CD4-positive, alpha-beta T cell treated with Interleukin-6 for 4 hours (primary cell): ENCODE measurements at places on chromosomes 5 and 9.

- no peak for DNase-seq
These were observed 326.8 kb upstream of the SLC30A5 start for GRCh38 chr5:68766952-68767464.

- DNase-seq: no peak
These were observed 348.0 kb upstream of the RFX3 start for GRCh38 chr9:3873818-3874217.

DNA sequence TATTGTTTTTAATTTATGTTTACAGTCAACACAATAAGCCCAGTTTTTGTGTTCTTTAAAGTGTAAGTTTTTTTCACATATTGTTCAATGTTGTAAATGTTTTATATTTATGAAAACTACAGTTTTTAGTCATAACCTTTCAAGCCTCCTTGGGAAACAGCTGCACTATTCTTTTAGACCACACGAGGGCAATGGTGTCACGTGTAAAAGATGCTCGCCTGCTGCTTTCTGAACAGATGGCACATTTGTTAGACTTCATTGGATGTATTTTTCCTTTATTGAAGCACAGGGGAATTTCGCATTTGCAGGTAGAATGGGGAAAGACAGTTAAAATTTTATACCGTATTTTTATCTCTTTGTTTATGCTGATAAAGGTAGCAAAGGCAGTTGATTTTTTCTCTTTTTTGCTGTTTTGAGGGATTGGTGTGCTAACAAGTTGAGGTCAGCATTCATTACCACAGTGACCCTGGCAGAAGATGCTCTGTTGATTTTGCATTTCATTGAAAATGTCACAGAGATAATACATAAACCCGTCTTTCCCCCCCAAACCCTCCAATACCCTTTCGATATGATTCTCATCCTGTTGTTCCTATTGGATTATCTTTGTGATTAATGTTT is 59.0 kb downstream of the MAT2B start:
- peak; percentile 62 for DNase-seq

DNA sequence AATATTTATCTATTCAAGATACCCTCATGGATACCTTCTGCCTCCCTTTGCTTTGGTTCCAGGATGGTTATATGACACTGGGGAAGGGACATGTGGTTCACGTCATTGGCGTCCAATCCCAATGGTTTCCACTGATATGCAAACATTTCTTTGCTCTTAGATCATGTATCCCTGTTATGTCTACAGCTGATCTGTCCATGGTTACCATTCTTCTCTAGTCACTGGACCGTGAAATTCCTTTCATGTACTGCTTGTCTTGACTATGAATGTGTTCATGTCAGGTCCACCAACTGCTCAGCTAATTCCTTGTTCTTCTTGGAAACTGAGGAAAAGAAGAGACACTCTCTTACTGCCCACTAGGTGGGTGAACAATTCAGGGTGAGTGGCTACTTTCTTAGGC is 391.1 kb upstream of the ZNF608 start:
- no peak for DNase-seq

DNA sequence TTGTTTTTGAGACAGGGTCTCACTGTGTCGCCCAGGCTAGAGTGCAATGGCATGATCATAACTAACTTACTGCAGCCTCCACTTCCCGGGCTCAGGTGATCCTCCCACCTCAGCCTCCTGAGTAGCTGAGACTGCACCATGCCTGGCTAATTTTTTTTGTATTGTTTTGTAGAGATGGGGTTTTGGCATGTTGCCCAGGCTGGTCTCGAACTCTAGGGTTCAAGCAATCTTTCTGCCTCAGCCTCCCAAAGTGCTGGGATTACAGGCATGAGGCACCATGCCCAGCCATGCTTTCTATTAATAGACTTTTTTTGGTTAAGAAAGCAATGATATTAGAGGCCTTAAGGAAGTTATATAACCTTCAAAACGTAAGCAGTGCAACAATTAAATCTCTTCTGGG is 23.3 kb downstream of the CLTA start:
- no peak for DNase-seq

GRCh38 chr5:126274076-126274762 is 149.0 kb upstream of the GRAMD2B start:
- DNase-seq: no peak

DNA sequence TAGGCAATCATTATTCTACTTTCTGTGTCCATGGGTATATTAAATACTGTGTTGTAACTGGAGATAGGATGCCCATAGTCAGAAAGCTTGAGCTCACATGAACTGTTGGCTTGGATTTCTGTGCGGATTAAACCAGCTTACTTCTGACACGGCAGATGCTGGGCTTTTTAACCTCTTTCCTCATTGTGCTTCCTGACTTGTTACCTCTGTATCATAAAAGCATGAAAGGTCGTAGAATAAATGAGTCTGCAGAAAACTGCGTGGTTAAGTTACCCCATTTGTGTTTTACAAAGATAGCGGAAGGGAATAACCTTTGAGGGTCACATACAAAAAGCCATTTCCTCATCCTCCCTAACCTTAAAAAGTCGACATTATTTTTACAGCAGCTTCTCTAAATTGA is 199.5 kb upstream of the DMRT1 start:
- DNase-seq: no peak

DNA sequence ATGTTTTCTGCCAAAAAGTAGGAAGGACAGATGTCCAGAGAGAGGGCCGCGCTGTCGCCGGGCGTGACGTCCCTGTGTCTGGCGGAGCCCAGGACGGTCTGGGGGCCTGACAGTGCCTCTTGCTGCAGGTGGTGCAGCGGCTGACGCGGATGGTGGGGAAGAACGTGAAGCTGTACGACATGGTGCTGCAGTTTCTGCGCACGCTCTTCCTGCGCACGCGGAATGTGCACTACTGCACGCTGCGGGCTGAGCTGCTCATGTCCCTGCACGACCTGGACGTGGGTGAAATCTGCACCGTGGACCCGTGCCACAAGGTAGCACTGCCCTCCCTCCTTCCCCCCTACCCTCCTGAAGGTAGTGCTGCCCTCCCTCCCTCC is 7.8 kb downstream of the NELFB start:
- DNase-seq: no peak

DNA sequence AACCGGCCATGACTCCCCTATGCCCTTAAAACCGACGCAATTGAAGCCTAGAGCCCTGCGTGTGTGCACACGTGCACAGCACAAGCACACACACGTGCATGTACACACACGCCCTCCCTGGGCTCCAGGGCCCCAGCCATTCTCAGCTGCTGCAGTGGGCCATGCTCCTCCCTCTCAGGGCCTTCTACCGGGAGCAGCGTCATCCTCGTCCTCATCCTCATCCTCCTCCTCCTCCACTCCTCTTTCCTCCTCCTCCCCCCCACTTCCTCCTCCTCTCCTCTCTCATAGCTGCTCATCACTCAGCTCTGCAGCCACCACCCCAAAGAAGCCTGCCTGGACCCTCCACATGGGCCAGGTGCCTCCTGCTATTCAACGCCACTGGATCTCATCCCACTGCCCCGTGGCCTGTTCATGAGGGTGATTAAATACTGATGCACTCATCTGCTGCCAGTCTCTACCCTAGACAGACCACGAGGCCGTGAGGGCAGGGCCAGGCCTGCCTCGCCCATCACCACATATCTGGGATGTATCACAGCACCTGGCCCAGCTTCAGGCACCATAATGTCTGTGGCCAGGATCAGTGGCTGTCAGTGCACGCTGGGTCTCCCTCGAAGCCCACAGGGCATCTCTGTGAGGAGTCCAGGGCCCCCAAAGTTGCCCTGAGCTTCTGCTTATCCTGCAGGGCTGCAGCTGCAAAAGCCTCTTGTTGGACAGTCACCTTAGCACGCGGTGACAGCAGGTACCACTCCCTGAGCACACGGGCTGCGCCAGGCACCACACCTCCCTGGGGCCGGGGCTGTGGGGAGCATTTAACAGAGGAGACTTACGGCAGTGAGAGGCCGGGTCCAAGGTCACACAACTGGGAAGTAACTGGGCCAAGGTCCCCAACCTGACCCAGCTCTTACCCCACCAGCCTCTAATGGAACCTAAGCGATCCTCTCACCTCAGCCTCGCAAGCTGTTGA is 9.8 kb downstream of the FAM78A start:
- peak; percentile 69 for DNase-seq

GRCh38 chr5:32714836-32715235 is 3.7 kb downstream of the NPR3 start:
- no peak for DNase-seq

DNA sequence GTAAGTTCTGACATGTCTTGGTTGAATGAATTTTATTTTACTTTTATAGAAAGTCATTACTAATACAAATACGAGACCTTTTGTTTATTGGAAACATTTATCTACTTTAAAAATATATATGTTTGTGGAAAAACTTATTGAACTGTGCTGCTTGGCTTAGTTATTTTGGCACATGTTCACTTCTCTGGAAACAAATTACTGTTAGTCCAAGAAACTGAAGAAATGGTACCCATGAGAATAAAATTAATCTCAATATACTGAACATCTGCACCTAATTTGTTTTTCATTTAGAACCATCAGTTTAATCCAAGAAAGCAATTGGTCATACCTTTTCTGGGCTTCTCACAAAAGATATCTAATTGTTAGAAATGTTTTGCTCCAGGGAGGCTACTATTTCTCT is 32.2 kb downstream of the INVS start:
- no peak for DNase-seq

- no peak for DNase-seq
These were observed 91.6 kb downstream of the UBE2QL1 start for GRCh38 chr5:6540111-6540827.

DNA sequence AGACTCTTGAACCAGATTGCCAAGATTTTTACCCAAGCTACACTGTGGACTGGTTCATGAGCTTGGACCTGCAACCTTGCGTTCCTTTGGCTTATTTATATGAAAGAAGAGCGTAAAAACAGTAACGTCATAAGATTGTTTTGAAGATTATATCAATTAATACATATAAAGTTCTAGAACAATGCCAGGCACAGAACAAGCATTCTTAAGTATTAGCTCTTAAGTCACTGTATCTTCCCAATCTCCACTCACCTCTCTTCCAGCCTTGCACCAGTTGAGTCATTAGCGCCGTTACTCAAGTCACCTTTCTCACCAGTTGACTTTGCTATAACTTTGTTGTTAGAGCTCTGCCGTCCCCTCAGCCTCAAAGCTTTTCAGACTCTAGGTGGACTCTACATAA is 415.7 kb downstream of the PLK2 start:
- no peak for DNase-seq

GRCh38 chr5:128163991-128164390 is 80.4 kb downstream of the SLC12A2 start:
- no peak for DNase-seq

DNA sequence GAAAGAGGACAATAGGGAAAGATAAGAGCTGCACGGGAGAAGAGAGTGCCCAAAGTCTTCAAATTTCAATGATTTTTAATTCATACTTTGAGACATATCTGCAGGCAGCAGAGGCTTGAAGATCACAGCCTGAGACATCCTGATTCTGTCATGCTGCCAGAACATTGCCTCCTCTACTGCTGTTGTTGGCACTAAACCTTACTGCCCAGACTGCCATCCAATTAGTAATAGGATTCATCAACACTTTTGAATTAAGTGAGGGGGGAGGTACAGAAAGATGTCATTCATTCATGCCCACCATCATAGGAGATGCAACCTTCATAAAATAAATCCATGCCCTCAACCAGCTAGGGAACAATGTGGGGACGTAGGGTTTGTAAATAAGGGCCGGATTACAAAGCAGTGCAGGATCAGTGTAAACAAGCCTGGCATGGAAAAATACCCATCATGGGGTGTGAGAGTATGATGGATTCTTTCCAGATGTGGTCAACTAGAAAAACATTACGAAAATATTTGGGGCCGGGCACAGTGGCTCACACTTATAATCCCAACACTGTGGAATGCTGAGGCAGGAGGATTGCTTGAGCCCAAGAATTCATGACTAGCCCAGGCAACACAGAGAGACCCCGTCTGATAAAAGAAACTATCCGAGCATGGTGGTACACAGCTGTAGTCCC is 122.1 kb upstream of the DAPK1 start:
- no peak for DNase-seq

- no peak for DNase-seq
These were observed 183.8 kb upstream of the CD180 start for GRCh38 chr5:67380431-67380830.

DNA sequence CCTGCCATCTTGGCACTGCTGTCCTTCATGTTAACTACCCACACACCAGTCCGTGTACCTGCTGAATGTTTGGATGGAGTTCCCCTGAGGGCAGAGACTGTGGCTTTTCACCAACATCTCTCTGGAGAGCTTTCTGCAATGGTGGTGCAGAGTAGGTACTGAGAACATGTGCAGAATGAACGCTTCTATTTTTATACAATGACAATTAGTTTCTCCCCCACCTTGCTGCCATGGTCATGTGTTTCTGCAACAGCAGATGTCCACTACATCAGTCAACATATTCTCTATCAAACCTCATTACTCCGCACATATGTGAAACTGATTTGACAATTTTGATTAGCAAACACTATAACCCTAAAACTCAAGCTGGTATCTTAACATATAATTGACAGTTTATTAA is 14.5 kb downstream of the PTCH1 start:
- DNase-seq: no peak

GRCh38 chr9:137226338-137227053 is 806 bp upstream of the RNF224 start:
- no peak for DNase-seq

- no peak for DNase-seq
These were observed 126.7 kb downstream of the FOXD1 start for GRCh38 chr5:73321757-73322436.

GRCh38 chr5:133323494-133324457 is 272.0 kb downstream of the HSPA4 start:
- no peak for DNase-seq

DNA sequence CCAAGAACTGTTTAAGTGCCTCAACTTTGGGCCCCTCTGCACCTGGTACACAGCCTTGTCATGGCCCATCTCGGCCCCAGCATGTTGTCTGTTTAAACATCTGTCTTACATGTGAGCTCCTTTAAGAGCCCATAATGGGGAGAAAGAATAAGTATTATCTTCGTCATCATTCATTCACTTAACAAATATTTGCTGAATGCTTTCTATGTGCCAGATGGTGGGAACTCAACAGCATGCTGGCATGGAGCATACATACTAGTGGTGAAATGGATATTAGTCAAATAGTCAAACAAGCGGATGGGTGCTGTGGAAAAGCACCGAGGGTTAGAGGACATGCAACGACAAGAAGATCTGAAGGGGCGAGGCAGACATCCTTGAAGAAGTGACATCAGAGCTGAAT is 54.5 kb downstream of the GABBR2 start:
- DNase-seq: no peak

- no peak for DNase-seq
These were observed 168.5 kb upstream of the TARS1 start for GRCh38 chr5:33272288-33272687.

DNA sequence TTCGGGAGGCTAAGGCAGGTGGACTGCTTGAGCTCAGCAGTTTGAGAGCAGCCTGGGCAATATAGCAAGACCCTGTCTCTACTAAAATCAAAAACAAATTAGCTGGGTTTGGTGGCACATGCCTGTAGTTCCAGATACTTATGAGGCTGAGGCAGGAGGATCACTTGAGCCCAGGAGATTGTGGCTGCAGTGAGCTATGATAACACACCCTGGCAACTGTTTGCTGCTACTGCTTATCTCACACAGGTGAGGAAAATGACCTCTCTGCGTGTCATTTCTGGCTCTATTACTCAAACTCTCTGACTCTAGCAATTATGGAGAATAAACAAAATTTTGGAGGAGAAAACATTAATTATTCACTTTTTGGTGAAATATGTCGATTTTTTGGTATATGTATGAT is 45.3 kb upstream of the TMC1 start:
- DNase-seq: no peak

GRCh38 chr9:70147196-70147595 is 103.5 kb downstream of the MAMDC2 start:
- DNase-seq: no peak

GRCh38 chr5:16759147-16759773 is 142.5 kb upstream of the RETREG1 start:
- peak; percentile 34 for DNase-seq
